Caki2 (cell line): ENCODE measurements at places on chromosomes 11 and 22.

- DNase-seq, result peak; percentile 23
Measured at GRCh38 chr11:29333993-29334775, 682.6 kb downstream of the KCNA4 start.

DNA sequence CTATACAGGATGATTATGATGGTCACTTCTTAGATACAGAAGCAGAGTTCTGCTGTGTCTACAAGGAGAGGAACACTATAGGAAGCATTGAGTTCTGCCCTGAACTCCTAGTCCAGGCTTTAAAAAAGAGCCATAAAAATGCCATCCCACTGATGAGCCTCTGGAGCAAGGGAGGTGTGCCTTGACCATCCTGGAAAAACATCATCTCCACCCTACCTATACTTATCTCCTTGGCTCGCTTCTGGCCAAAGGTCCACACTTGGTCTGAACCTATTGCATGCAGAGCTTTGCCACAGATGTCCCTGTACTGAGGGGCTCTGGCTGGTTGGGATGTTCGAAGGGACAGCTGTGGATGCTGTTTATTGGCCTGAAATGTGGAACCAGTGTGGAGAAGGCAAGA lies 4.3 kb upstream of the PEX26 start:
- DNase-seq, result no peak

DNA sequence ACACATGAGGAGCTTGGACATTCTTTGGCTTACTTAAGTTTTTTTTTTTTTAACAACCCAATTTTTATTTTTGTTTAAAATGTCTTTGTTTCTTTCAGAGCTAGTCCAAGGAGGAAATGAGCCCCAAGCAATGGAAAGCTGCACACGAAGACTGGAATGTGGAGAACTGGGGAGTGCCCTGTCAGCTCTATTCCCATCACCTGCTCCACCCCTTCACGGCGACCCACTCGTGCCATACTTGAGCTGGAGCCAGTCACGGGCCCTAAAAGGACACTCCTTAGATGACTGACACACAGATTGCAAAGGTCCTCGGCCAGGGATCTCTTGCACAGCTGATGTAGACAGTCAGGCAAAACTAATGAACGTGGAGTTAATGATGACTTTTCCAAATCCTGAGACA lies 10.6 kb upstream of the SLC25A18 start:
- no peak for DNase-seq

DNA sequence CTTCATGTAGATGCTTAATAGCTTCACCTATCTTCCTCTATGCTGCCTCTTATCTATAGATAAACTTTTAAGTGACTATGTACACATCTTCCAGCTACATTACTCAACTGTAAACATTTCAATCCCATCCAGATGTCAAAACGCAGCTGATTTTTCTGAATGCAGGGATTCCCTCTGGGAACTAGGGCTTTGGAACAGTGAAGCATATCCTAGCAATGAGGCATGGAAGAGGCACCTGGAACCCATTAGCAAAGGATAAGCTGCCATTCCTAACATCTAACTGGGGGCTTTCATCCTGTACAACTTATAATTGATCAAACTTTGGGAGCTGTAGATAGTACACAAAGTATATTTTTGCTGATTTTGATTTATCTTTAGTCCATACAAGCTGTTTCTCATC lies 40.8 kb upstream of the OPCML start:
- no peak for DNase-seq

DNA sequence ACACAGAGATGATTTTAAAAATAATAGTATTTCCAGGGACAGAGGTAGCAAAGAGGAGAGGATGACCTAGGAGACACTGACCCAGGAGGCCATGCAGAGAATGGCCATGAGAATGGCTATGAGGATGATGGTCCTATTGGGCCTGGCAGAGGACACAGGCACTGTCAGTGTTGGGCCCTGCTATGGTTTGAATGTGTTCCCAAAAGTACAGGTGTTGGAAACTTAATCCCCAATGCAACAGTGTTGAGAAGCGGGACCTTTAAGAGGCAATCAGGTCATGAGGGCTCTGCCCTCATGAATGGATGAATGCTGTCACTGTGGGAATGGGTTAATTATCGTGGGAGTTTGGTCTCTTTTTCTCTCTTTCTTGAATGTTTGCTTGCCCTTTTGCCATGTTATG lies 61.6 kb downstream of the KCNC1 start:
- DNase-seq, result no peak

GRCh38 chr11:64774144-64774543 lies 4.2 kb downstream of the SF1 start:
- DNase-seq, result no peak

GRCh38 chr11:13970986-13971385 lies 8.5 kb downstream of the SPON1 start:
- DNase-seq, result peak; percentile 61

DNA sequence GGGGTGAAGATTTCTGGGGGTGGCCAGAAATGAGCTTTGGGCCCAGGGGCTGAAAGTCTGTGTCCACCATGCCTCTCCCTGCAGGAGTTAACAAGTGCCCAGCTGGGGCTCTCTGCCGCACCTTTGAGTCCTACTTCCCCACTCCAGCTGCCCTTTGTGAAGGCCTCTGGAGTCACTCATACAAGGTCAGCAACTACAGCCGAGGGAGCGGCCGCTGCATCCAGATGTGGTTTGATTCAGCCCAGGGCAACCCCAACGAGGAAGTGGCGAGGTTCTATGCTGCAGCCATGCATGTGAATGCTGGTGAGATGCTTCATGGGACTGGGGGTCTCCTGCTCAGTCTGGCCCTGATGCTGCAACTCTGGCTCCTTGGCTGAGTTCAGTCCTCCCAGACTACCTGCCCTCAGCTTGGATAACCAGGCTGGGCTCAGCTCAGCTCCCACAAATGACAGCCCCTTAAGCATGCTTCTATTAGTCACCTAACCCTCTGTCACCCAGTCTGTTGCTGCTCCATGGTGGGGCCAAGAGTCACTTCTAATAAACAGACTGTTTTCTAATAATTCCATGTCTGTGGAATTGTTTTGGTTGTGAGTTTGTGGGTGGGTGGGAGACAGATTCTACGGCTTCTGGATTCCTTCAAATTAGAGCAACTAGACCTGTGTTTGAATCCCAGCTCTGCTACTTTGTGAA lies 3.0 kb upstream of the INPPL1 start:
- DNase-seq, result no peak

GRCh38 chr22:20456064-20456721 lies 18.6 kb upstream of the SCARF2 start:
- peak; percentile 64 for DNase-seq

- no peak for DNase-seq
Measured at GRCh38 chr11:35358391-35358790, 61.0 kb downstream of the SLC1A2 start.

DNA sequence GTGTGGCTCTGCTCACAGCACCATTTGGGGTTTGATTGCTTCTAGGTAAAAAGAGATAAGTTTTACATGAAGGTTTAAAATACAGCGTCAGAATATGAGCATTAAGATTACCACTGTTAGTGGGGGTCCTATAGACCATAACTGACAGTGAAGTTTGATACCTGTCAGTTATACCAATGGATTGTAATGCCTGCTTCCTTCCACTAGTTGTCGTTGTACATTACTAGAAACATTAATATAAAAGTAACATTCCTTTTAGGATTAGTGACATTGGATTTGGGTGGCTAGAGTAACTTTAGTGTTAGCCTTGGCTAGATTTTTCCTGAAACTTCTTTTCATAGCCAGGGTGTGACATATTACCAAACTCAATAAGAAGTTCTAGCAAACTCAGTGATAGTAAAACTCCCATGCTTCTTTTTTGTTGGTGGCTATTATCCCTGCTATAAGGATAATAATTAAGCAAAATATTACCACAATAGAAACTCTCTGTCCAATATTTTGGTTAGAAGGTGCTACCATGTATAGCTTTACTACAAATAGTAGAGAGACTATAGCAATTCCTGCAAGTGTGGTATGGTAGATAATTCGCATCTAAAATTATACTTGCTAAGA lies 57.1 kb downstream of the FAM181B start:
- DNase-seq, result no peak

- no peak for DNase-seq
Measured at GRCh38 chr22:17638182-17638431, 450 bp upstream of the BCL2L13 start.

DNA sequence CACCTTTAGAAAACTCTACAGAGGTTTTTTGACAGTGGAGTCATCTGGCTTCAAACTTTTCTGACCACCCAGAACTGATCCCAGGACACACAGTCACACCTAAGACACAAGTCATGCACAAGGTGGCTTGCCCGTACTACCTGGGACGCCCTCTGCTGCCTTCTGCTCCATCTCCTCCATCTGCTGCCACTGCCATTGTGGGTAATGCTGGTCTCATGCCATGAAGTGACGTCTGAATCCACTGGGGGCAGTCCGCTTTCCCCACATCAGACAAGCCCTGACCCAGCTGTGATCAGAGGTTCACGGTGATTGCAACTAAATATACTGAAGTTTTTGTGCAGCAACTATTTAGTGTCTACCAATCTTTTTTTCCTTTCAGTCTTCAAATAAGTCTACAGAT lies 5.4 kb upstream of the NDUFS8 start:
- DNase-seq, result no peak

DNA sequence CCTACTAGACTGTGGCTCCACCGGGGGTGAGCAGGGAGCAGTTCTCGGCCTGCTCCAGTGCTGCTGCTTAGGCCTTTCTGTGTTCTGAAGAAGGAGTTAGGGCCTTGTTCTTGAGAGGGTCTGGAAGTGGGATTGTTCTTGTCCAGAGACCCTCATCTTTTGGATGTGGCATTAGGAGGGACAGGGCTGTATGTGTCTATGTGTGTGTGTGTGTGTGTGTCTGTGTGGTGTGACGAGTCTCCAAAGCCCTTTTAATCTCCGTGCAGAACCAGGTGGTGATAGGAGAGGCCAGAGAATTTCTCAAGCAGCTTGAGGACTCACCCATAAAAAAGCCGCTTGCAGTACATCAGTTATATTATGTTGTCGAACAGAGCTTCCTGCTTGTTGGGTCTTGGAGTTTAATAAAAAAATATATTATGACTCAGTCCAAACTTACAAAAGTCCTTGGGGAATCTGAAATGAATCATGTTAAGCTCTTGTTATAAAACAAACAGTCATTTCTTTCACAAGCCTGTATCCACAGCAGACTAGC lies 196.5 kb downstream of the TENM4 start:
- DNase-seq, result peak; percentile 19
